ENCODE measurements at places on chromosomes 16 and 17.

GRCh38 chr16:87457709-87458423 lies 35.0 kb downstream of the ZCCHC14 start:
- peak; percentile 91 for DNase-seq

DNA sequence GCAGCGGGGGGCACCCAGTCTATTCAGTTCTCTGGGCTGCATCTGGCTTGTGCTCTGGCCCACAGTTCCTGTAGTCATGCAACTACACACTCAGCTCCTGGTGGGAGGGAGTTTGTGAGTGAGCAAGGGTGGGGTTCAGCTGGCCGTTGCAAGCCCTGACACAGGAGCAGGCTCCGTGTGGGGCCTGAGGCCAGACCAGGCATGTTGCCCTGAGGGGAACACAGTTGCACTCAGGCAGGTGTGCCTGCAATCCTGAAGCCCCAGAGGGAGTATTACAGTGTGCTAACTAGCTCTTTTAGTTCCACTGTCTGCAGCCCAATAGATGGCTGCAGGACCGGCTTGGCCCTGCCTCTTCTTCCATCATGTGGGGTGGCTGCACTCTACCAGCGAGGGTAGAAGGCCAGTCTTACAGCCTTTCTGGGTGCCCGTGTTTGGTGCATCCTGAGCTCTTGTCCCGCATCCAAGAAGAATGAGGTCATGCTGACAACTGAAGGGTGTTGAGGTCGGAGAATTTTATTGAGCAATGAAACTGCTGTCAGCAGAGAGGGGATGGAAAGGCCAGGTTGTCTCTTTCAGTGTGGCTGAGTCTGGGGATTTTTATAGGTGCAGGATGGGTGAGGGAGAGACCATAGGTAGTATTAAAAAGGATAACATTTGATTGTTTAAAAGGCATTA lies 49.9 kb upstream of the ELAC2 start:
- DNase-seq = no peak

DNA sequence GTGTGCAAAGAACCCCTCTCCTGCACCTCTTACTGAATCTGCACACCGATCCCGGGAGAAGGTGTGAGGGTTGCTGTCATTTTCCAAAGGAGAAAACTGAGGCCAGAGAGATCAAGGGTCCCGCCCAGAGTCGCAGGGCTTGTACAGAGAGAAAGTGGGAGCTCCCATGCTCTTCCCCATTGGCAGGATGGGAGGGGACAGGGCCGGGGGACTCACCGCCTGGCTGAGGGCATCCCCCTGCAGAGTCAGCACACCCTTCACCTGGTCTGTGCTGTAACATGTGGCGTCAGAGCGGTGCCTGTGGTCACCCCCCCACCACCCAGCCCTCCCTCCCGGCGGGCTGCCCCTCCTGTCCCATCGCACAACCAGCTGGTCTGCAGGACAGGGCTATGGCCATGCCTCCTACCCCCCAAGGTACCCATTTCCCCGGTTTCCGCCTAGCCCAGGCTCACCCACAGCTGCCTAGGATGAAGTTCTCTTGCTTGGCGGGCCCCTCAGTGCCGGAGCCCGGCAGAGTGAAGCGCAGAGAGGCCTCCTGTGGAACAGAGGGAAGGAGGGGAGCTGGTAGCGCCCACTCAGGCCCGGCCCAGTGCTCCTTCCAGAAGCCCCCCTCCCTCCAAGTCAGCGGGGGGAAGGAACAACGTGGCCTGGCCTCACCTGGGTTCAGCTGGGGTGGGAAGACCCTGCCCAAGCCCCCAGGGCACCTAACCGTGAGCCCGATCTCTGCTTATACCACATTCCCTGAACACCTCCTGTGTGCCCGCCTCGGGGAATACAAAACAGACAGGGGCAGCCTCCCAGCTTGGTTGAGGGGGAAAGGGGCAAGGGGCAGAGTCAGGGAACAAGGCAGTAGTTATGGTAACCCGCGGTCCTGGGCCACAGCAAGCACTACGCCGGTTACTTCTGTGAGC lies 1.1 kb downstream of the ROGDI start:
- DNase-seq = no peak

GRCh38 chr17:8464941-8465340 lies 29.3 kb downstream of the NDEL1 start:
- DNase-seq = no peak

GRCh38 chr16:74184839-74185238 lies 111.8 kb upstream of the PSMD7 start:
- DNase-seq = no peak

GRCh38 chr17:8785547-8786413 lies 13.4 kb downstream of the MFSD6L start:
- DNase-seq = peak; percentile 70

DNA sequence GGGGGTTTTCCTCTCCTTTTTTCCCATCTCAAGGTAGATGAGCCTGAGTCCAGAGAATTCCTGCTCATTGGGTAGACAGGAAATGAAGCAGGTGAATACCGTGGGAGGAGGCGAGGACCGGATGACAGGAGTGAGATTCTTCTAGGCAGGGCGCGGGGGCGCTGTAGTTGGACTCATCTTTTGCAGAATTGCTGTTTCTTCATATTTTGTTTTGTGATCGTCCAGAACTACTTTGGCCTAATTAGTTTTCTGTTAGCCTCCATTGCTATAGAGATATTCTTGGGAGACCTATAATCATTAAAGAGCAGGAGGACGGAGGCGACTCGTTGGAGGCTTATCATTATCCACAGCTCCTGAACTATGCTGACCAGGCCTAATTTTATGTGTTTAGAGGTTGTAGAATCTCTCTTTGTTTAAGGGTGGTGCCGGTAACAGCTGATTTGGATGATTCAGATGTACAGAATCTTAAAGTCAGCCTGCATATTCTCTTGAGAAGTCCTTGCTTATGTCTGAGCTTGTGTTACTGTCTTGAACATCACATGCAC lies 650 bp downstream of the ATP6V0A1 start:
- peak; percentile 64 for DNase-seq

GRCh38 chr16:48444574-48444973 lies 59.4 kb upstream of the SIAH1 start:
- peak; percentile 84 for DNase-seq

- no peak for DNase-seq
Measured at GRCh38 chr17:77145224-77145611, 4.4 kb downstream of the SEC14L1 start.

DNA sequence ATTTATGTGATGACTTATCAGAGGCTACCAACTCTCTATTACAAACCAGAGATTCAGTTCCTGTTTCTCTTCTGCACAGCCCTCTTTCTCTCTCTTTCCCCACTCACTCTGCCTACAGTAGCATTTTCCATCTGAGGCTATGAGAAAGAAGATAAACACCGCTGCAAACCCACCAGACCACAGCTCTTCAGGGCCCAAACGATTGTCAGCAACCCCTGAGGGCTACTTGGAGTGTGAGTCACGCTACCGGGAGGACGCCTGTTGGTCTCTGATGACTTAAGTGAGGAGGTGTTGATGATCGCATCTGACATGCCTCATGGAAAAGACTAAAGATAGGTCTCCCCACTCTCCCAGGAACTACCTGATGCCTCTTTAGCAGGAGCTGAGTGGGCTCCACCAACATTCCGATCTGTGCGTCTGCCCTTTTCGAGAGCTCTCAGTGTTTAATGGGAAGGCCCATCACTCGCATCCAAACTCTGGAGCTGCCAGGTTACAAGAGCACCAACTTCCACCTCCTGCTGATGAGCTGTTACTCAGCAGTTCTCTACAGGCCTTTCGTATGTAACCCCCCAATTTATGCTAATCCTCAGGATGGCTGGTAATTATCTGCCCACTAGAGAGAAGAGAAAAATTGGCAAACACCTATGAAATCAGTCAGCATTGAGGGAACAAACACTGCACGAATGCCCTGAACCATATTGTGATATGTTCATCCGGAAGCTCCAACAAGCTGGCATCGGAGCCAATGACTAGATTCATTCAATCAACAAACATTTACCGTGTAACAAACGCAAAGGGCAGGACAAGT lies 9.2 kb downstream of the GRIN2A start:
- no peak for DNase-seq

DNA sequence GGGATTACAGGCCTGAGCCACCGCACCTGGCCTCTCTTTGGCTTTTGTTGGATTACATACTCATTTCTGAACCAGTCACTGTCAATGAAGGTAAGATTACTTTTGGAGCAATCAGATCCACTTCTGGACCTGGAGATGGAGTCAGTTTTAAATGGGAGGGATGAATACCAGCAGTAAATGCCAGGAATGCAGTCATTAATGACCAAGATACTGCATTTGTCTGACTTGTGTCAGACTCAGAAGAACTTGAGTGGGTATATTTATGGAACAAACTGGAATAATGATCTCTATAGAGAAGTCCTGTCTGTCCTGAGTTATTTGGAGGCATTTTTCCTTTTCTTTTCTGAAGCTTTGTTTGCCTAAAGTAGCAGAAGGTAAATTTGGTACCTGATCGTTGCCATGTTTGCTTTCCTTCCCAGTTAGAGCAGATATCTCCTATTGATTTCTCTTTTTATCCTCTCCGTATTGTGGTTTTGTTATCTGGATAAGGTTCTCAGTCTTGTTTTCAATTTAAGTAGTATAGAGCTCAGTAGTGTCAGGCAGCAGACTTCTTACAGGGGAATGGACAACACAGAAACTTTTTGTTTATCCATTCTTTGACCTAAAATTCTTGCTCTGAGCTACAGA lies 10.7 kb downstream of the NLK start:
- no peak for DNase-seq

DNA sequence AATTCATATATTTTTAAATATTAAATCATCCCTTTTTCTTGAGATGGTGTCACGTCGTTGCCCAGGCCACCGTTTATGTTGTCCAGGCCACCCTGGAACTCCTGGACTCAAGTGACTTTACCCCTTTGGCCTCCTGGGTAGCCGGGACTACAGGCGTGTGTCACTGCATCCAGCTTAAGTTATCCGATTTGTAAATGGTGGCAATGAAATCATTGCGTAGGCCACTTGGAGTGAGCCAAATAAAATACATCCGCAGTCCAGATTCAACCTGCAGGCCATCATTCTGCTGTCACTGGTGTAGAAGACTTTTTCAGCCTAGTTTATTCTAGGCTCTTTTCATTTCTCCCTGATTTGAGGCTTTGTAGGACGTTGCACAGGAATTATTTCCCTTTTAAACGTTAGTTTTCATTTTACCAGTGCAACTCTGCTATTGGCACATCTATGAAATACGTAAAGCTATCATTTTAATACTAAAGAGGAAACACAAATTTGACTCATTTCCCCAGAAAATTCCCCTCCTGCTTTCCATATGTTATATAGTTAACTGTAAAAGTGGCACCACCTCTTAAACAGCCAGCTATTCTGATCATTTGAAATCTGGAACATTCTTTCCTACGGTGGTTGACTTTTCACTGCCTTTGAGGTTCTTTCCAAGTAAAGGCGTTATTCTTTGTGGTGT lies 449.8 kb downstream of the MAF start:
- DNase-seq = no peak

- DNase-seq = peak; percentile 67
Measured at GRCh38 chr17:40175928-40176753, 1.1 kb upstream of the RAPGEFL1 start.

- DNase-seq = no peak
Measured at GRCh38 chr17:81534157-81535006, 6.2 kb downstream of the FSCN2 start.

DNA sequence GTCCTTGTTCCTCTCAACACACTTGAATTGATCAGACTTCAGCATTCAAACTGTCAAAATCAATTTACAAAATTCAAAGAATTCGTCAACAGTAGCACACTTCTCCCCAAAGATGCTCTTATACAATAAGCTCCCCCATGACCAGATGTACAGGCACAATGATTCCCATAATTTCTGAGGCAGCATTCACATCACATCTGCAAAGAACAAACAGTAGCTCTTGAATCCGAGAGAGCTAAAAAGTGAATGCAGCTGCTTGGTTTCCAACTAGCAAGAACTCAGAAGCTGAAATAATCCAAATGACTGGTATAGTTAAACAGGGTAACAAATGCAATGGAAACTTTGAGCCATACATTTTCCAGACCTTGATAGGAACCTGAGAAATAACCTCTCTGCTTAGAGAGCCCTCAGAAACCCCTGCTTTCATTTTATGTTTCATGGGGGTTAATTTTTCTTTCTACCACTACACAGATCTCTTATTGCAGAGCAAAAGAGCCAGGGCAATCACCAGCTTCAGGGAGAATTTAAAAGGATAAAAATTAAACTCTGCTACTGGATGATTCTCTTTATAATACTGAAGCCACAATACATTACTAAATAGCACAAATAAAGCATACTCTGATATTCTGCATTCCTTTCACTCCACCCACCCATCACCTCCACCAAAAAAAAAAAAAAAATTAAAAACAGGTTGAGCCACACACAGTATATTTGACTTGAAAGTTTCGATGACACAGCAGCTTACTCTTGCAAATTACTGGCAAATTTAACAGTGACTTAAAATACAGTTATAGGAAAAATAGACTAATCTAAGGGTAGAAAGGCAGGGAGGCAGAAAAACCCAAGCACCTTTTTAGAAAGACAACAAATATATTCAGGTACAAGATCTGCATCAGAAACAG lies 23.1 kb upstream of the TMEM97 start:
- DNase-seq = no peak

GRCh38 chr16:86405319-86405718 lies 105.0 kb upstream of the FOXF1 start:
- DNase-seq = no peak

DNA sequence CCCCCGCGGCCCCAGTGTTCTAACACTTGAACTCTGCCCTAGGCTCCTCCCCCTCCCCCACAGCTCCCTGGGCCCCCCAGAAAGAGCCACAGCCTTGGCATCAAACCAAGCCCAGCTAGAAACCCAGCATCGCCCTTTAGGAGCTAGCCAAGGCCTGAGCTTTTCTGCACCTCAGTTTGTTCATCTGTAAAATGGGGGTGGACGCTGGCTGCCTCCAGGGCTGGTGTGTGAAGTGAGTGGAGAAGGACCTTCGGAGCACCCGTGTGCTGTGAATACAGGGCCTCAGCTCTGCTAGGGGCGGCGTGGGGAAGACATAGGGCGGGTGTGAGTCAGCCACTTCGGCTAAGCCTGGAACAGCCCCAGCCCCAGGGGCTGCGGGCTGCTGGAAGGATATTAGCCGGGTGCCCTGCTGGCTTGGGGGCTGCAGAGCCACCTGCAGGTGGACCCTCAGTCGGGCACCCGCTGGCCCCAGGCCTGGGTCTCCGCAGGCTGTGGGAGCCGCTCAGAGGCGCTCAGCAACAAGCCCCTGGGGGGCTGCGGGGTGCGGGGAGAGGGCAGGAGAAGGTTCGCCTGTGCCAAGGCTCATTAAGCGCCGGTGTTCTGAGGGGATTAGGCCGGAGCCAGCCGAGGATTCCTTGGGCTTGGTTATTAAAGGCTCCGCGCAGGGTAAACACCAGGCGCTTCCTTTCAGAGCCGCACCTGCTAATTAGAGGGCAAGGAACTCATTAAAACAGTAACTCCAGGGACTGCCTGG lies 217.0 kb upstream of the CIBAR2 start:
- no peak for DNase-seq

DNA sequence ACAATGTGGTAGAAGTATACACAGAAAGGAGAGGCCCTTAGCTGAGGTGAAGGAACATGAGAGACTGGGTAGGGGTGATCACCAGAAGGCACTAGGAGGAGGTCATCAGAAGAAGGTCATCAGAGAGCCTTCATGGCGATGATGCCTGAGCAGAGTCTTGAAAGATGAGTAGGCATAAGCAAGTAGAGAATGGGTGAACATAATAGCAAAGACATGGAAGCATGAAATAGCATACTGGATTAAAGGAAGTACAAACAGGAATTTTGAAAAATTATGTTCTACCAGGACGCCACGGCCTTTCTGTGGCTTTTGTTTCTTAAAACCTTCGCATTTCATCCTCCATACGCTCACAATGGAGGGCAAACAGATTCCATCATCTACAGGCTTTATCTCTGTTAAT lies 2.9 kb downstream of the IKZF3 start:
- no peak for DNase-seq

- DNase-seq = no peak
Measured at GRCh38 chr17:47948706-47949196, 7.4 kb downstream of the PNPO start.

Data from PC-9 (cell line).